ENCODE measurements at places on chromosomes 13 and 19.

- no peak for DNase-seq
These were observed 403.5 kb downstream of the FGF9 start for GRCh38 chr13:22074403-22074802.

- no peak for DNase-seq
These were observed 1450.0 kb downstream of the UQCRFS1 start for GRCh38 chr19:27762933-27763332.

GRCh38 chr13:27006519-27007161 lies 165.0 kb downstream of the USP12 start:
- no peak for DNase-seq

GRCh38 chr19:944663-945241 lies 18.9 kb downstream of the ARID3A start:
- no peak for DNase-seq

DNA sequence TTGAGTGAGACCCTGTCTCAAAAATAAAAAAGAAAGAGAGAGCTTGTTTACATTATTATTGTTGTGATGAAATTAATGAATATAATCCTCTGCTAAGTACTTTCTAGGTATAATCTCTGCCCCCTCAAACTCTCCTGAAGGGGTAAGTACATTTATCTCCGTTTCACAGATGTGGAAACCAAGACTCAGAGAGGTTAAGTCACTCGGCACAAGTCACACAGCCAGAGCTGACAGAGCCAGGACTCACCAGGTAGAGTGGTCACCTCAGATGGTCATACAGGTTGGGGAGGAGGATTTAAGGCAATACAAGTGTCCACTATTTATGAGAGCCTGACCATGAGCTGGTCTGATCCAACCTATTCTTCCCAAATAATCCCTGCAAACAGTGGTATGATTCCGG lies 15.2 kb upstream of the LYPD3 start:
- no peak for DNase-seq

- DNase-seq, result no peak
These were observed 110.8 kb upstream of the C1QTNF9B start for GRCh38 chr13:24007979-24008620.

- DNase-seq, result no peak
These were observed 24.3 kb downstream of the TMEM255B start for GRCh38 chr13:113783200-113783881.

All from kidney glomerular epithelial cell (primary cell).